ENCODE measurements at places on chromosomes 3 and 15. TPM values are rescaled to one million over a fixed set of nuclear protein-coding genes. Genes with fewer than 3 reads are reported as not detected.

Gene AAGAB
- 51.4 TPM for total RNA-seq

Gene DAZL
- total RNA-seq, result not detected

Gene SNX22
- 41.1 TPM for total RNA-seq

Gene MUC4
- 83.4 TPM for total RNA-seq

Gene MOBP
- total RNA-seq, result not detected

Gene CISH
- total RNA-seq, result 1.8 TPM

Gene COL8A1
- total RNA-seq, result 5.9 TPM

Gene VEPH1
- total RNA-seq, result 9.4 TPM

Gene VIPR1
- 10.1 TPM for total RNA-seq

GRCh38 chr3:161821591-161821990, 325.0 kb downstream of the OTOL1 start:
- DNase-seq, result no peak

DNA sequence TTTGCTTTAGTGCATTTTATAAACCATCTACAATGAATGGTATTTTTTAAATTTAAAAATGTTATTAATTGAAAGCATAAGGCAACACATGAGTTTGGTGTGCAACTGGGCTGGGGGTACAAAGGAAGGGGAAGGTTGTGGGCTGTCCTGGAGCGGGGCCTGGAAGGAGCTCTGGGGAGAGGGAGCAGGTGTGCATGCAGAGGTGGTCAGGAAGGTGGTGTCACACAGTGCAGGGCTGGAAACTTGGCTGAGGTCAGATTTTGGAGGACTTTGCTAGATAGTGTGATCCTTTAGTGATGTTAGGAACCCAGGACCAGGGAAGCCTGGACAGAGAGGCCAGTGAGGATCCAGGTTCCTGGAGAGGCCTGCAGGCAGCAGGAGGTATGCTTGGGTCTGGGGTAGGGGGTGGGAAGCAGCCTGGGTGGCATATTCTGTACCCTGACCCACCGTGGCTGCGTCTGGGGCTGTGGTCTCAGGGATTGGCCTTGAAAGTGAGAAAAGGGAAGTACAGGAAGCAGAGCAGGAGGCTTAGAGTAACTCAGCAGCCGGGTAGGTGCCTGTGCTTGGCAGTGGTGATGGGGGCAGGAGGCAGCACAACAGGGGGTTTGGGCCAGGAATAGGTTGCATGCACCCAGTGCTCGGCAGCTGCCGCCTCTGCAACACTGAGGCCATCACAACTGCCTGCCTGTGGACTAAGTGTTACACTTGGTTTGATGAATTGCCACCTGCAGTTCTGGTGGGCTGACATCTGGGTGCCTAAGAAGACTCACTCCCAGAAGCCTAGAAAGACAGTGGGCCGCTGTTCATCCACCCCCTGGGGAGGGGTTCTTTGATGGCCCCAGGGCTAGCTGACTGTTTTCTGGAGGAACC, 33.0 kb downstream of the KY start:
- DNase-seq, result no peak

DNA sequence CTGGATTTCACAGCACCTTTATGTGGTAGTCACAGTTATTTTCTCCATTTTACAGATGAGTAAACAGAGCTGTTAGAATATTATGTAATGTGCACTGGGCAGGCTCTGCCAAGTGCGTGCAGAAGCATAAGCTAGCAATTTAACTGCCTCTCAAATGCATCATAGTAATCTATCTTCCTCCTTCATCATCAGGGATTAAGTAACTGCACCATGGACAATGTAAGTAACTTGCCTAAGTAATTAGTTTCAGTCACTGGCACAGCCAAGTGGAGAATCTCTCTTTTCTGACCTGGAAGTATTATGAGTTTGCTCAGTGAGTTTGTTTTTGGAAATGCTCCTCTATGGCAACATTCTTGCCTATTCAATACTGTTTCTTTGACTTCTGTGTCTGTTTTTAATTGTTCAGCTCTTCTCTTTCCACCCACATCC, 260.5 kb downstream of the PTPRG start:
- DNase-seq, result no peak

- DNase-seq, result no peak
Measured at GRCh38 chr15:52317688-52318087, 22.1 kb upstream of the MYO5C start.

DNA sequence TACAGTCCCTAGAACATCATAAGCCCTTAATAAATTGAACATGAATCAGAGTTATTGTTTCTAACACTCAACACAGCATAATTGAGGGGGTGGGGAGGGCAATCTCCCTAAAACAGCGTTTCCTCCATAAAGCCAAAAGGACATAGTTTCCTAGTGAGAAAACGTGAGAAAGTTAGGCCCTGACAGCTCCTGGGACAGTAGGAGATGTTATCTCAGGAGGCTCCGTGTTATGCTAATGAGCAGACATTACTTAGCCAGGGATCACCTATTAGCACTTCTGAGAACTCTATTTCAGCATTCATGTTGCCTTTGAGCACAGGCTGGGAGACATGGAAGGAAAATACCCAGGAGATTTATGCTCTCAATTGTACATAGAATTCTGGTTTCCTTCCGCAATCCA, 229.1 kb upstream of the ADAMTS9 start:
- DNase-seq, result no peak

GRCh38 chr3:72421126-72421525, 427.1 kb downstream of the SHQ1 start:
- no peak for DNase-seq

GRCh38 chr3:179410331-179410730, 40.9 kb downstream of the GNB4 start:
- no peak for DNase-seq

- DNase-seq, result peak; percentile 73
Measured at GRCh38 chr15:65512807-65513416, 4.6 kb downstream of the DPP8 start.

DNA sequence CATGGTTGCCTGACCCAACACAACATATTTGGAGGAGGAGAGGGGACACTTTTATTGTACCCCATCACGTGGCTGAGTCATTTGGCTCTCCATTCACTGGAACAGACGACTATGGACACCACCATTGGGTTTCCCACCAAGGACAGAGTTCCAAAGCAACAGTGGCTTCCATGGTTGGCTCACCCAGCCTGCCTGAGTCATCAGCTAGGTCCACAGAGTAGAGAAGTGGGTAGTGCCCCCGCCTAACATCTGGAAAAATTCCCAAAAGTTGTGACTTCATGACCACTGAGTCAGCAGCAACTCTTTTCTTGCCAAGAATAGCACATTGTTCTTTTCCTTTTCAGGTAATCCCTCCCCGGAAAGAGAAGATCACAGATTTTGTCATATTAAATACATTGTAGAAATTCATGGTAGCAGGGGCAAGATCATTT, 3.0 kb upstream of the PPP1R2 start:
- DNase-seq, result peak; percentile 34

GRCh38 chr15:91075739-91076138, 24.3 kb upstream of the SV2B start:
- DNase-seq, result no peak

- DNase-seq, result no peak
Measured at GRCh38 chr15:91857772-91858171, 4.3 kb downstream of the SLCO3A1 start.

GRCh38 chr3:81695302-81695701, 66.1 kb downstream of the GBE1 start:
- DNase-seq, result no peak

- DNase-seq, result no peak
Measured at GRCh38 chr3:50230794-50231125, 5.2 kb upstream of the GNAI2 start.

- DNase-seq, result no peak
Measured at GRCh38 chr3:54857343-54857742, 70.5 kb downstream of the LRTM1 start.

DNA sequence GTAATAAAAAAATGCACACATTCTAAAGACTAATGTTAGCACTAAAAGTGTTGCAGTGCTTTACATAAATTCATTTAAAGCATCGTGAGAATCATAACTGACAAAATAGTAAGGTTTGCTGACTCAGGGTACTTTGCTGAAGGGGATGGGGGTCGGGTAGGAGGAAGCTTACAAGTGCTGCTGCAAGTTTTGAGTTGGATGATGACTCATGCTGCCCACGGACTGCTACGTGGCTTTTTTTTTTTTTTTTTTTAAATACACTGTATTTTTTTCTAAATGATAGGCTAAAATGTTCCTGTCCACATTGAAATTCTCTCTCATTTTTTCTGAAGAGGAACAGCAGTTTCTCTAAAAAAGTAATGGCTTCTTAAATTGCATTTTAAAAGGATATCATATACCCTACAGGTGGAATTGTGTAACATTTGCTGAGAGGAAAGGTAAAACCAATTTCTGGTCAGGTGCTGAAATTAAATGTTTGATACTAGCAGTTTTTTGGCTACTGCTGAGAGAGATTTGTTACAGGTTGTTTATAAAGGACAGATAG, 2.2 kb downstream of the MAPK6 start:
- DNase-seq, result peak; percentile 40

GRCh38 chr3:16224325-16224724, 40.4 kb downstream of the DPH3 start:
- no peak for DNase-seq

- no peak for DNase-seq
Measured at GRCh38 chr3:42756681-42757213, 16.3 kb downstream of the CCDC13 start.

Measured in stomach (tissue), 19 donors.